ENCODE measurements at places on chromosomes 6 and 20.

GRCh38 chr6:138539876-138540275 is 40.6 kb upstream of the NHSL1 start:
- no peak for DNase-seq

DNA sequence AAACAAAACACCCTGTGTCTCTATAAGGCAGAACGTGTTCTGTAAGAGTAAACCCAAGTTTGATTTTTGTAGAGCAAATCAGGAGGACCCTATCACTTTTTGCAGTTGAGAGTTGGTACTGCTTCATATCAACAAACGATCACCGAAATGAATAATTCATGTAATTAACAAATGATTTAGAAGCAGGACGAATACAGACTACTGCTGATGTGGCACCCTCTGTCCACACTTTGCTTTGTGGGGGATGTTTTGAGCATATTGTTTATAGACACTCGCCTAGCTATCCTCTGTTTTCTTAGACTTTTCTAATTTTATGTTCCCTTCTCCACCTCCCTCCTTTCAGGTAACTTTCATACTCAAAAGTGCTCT is 1.5 kb downstream of the CD2AP start:
- DNase-seq = peak; percentile 78

GRCh38 chr6:42190554-42191183 is 4.1 kb downstream of the GUCA1B start:
- DNase-seq = no peak

DNA sequence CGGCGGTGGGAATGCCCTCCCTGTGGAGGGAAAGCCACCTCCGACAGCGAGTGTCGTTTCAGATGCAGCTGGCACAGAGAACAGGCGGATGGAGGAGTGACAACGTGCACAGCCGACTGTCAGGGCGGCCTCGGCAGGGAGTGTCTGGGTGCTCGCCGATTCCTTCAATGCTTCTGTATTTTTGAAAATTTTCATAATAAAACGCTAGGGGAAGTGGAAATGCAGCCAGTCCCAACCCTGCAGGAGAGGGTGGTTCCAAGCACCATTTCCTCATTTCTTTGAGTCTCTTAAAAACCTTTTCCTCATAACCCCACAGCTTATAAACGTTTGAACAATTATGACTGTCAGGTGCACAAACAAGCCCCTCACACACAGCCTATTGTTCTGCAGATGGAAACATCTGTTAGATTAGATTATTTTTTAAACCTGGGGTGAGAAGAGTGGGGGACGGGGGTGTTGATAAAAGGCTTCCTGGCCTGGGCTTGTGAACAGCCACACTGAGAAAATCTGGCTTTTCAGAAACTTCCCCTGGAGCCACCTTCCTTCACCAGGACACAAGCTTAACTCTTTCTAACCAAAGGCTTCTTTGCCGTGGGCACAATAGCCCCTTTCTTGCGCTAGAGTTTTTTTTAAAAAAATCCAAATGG is 228.9 kb downstream of the ANKRD60 start:
- DNase-seq = no peak

- no peak for DNase-seq
Measured at GRCh38 chr6:128432394-128432793, 88.0 kb downstream of the PTPRK start.

GRCh38 chr6:160252073-160252813 is 6.4 kb downstream of the SLC22A2 start:
- DNase-seq = no peak

DNA sequence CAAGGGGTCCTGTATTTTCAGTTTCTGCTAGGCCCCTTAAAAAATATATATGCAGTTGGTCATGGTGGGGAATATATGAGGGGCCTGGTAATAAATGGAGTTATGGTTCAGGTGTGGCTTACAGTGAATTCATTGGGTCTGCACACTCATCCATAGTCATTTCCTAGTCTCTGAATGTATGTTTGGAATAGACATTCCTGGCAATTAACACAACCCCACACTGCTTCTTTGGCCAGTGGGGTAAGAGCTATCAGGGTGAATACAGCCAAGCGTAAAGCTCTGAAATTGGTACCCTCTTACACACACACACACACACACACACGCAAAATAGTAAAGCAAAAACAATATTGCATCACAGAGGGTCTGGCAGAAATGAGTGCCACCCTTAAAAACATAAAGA is 56.5 kb downstream of the QRSL1 start:
- no peak for DNase-seq

DNA sequence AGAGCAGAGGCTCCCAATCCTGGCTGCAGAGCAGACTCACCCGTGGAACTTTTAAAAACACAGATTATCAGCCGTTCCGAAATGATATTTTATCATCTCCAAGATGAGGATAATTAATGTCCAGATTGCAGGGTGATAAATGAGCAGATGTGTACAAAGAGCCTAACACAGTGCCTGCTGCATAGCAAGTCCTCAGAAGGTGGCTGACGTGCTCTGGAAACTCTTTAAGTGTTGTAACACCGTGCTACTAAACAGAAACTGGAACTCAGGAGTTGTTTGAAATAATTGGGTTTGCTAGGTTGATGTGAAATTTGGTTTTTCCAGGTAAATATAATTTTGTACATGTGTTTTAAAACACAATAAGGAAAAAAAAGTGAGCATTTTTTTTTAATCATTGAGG is 118.0 kb downstream of the ARMC2 start:
- no peak for DNase-seq
